ENCODE measurements at places on chromosomes 1 and 21.

GRCh38 chr1:19468397-19468956, 16.9 kb downstream of the CAPZB start:
- DNase-seq = peak; percentile 27

DNA sequence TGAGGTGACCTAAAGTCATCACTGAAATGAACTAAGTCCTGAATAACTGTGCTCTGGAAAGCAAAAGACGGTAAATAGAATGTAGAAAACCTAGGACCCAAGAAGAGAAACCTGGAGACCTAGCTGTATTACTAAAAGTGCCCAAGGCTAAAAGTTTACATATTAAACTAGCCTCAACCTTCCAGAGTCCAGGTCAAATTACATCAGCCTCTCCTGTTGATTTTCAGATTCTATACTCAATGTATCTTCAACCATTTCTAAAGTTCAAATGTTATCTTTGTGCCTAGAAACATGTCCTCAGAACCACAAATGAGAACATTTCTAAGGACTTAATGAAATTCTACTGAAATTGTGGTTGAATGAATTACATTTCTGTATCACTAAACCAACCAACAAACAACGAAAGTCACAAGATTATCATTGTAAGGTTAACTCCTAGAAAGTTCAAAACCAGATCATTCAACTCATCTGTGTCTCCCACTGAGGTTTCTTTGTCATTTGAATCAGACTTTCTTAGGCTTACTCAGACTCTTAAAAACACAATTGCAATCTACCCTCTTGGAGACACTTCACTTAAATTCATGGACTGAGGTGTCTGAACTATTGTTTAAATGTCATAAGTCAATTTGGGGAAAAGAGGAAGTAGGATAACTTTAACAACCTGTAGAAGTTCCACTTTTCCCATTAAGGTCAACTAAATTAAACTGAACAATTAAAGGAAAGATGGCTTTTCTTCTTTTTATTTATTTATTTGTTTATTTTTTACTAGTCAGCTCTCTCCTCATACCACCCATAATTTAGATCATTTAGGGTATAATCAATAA, 207.7 kb downstream of the BARHL2 start:
- no peak for DNase-seq

GRCh38 chr1:236706183-236706582, 19.9 kb downstream of the ACTN2 start:
- DNase-seq = no peak

DNA sequence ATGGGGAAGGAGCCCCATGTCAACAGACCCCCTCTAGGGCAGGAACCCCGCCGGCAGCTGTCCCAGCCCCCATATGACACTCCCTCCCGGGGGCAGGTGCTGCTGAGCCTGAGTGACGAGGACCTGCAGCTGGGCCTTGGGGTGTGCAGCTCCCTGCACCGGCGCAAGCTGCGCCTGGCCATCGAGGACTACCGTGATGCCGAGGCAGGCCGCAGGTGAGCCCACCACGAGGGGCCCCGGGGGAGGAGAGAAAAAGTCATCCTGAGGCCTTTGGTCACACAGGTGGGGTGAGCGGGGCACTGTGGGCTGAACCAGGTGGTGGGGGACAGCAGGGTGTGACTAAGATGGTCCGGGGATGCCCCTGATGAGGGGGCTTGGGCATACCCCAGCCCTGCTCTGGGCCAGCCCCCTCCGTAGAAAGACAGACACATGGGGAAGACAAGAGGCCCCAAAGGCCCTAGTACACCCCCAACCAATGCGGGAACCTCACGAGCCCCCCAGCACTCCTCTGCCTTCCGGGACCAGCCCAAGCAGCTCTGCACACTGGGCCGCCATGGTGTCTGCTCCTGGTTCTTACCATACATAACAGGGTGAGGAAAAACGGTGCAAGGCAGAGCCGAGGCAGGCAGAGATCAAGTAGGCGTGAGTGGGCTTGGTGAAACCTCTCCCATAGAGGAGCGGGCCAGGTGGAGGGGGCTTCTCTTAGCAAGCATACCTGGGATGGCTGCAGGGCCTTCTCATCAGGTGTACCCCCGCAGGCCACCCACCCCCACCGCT, 58.6 kb upstream of the TMEM51 start:
- no peak for DNase-seq

- no peak for DNase-seq
These were observed 16.3 kb downstream of the L1TD1 start for GRCh38 chr1:62210960-62211359.

DNA sequence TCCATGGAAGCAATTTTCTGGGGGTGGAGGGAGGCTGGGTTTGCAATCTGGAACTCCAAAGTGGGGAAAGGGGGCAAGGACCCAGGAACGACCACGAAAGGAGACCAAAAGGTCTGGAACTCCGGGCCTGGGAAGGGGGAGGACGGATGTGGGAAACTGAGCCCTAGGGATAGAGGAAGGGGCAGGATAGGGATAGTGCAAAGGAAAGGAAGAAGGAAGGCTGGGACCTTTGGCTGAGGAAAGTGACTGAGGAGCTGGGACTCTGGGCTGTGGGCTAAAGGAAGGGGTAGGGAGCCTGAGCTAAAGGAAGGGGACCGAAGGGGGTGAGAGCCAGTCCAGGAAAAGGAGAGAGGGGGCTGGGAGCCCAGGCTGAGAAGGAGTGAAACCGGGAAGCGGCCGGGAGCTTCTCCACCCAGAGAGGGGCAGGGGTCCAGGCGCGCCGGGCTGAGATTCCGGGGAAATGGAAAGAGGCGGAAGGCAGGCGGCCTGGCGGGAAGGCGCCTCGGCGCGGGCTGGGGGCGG, 395 bp downstream of the SLC9A1 start:
- no peak for DNase-seq

DNA sequence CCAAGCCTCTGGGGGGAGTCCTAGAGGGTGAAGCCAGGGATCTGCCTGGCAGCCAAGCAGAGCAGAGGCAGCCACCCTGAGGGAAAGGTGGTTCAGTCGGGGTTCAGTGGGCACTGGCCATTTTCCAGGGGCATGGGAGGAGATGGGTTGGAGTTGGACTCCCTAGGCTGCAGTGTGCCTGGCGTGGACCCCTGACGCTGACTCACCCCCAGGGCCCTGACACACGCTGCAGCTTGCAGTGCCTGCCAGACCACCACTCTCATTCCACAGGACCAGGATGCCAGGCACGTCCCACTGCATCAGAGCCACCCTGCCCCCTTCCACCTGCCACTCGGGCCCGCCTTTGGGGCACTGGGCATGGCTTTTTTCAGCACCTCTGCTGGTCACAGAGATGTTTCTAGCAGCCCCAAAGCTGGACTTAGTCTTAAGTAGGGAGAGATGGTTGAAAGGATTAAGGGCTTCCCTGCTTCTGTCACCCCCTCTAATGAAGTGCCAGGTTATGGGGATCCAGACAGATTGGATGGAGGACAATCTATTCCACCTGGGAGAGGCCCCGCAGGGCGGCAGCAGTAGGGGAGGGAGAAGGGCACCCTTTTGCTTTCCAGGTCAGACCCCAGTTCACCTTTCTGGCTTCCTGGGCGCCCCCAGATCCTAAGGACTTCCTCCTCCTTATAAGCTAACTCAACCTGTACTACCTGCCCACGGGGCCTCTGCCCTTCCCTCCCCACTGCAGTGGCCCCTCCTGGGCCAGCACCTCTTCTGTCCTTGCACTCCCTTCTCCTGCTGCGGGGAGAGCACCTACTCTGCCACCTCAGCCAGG, 1.6 kb downstream of the SYT2 start:
- DNase-seq = no peak

DNA sequence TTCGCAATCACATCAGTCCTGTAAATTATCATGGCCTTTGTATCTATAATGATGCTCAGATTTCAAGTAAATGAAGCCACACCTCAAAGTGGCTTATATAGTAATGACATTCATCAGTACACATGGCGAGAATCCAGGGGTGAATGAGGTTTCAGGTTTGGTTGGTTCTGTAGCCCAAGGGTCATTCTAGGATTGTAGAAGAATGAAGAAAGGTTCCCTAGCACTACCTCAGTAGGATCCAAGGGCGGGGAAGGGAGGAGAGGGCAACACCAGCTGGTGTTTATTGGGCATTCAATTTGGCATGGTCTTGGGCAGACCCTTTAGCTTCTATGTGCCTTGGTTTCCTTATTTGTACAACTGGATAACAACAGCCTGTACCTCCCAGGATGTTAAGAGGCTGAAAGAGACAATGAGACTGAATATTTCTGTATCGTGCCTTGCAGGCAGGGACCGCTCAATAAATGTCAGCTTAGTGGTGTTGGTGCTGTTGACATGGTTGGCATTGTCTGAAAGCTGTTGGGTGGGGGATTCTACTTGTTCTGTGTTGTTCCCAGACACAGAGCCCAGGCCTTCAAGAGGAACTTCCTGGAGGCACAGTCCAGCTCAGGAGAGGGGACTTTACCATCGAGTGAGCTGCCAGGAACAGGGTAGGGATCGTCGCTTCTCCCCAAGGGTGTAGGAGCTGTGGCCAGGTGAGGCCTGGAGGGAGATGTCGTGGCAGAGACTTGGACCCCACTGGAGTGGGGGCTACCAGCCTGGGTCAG, 388.2 kb downstream of the PTPRU start:
- DNase-seq = no peak

DNA sequence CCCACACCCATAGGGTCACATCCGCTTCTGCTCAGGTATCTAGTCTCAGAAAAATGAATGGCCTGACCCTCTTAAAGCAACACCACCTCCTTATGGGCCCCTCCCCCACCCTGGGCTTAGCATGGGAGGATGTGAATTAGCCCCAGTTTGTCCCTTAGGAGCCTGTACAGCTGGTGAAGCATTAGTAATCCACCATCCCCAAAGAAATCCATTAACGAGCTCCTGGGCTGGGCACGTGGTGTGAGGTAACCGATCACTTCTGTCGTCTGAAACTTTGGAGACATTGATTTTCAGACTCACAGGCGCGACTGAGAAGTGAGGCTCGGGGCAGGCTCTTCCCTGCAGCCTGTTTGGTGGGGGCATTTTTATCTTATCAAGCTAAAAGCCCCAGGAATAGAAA, 10.5 kb downstream of the RASSF5 start:
- DNase-seq = no peak

DNA sequence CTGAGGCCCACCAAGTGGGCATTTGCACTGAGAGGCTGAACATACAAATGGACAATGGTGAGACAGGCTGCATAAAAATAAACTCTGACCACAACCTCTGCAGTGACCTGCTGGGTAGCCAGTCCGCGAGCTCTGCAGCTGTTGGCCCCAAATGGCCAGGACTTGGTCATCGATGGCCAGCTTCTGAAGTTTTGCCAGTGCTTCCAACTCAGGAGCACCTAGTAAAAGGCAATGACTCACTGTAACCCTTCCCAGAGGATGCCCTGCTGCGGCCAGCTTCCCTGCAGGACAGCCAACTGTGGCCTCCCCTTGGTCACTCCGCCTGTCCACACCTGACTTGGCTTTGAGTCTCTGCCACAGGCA, 185.4 kb downstream of the DYRK1A start:
- no peak for DNase-seq

- DNase-seq = no peak
These were observed 914.3 kb upstream of the NCAM2 start for GRCh38 chr21:20083925-20084324.

GRCh38 chr1:85611425-85611824, 30.9 kb downstream of the CCN1 start:
- no peak for DNase-seq

- DNase-seq = no peak
These were observed 64.4 kb downstream of the GADD45A start for GRCh38 chr1:67749263-67749843.

DNA sequence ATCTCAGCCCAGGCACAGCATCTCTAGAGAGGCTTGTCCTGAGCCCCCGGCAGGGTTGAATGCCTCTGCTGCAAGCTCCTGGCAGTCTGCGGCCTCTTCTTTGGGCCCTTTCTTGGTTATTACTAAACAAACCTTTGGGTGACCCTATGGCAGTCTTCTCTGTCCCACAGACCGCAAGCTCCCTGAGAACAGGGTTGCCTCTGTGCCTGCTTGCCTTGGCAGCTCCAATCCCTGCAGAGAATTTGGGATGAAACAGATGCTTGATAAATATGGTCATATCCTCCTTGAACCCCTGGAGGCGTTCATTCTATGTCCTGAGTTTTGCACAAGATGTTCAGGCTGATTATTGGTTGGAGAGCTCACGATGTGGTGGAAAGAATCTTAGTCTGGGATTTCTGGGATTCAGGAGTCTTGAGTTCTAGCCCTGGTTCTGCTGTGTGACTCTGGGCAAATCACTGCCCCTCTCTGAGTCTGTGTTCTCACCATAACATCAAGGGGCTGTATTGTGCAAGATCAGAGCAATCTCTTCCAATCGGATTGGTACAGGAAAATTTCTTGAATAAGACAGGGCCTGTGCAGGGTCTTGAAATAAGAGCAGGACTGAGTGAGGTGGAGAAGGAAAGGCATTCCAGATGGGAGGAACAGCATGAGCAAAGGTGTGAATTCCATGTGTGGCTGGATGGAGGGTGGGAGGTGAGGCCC, 49.6 kb downstream of the EDN2 start:
- no peak for DNase-seq

DNA sequence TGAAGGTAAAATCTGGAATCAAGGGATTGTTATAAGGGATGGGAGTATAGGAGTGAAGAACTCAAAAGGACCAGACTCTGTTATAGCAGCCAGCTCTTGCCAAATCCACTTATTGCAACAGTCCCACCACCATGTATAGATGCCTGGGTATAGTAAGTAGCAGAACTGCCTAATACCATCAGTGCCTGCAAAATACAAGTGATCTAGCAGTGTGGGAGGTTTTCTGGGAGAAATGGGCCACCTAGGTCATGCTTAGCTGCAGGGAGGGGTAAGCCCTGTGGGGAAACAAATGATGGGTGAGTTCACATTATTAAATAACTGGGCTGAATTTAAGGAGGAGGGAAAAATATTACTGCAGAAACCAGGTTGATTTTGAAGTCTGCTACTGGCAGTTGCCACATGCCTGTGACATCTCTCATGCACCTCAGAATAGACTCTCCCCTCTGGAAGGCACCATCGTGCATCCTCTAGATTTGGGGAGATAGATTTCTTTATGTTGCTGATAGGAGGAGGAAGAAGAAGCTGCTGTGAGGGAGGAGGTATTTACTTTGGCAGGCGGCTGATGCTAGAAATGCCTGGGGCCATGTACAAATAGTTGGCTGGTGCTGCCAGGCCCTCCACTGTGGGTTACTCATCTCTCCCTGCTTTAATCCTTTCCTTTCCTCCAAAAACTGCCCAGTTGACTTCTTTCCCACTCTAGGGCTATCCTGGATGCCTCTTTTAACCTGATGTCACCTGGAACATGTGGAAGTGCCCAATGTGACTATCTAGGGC, 27.5 kb downstream of the HLX start:
- DNase-seq = peak; percentile 5
